ENCODE measurements at places on chromosomes 11 and 22. TPM values are rescaled to one million over a fixed set of nuclear protein-coding genes. Genes with fewer than 3 reads are reported as not detected.

Gene CST6
- not detected for total RNA-seq

Gene ESAM
- total RNA-seq, result 12.4 TPM

Gene PRSS23
- 517 TPM for total RNA-seq

Gene RPL3
- 1,884 TPM for total RNA-seq

Gene BAIAP2L2
- total RNA-seq, result 4.4 TPM

Gene OTUB1
- 129 TPM for total RNA-seq

Gene RIMBP3C
- total RNA-seq, result 0.26 TPM

Gene CCDC87
- total RNA-seq, result 0.89 TPM

Gene CSRP3
- not detected for total RNA-seq

Gene RAB38
- total RNA-seq, result 0.79 TPM

Gene DCHS1
- total RNA-seq, result 0.12 TPM

Gene CCND1
- total RNA-seq, result 194 TPM

Gene ADAMTS15
- total RNA-seq, result 8.3 TPM

Gene STT3A
- 100 TPM for total RNA-seq

Gene DEFB131B
- not detected for total RNA-seq

Gene OR51M1
- total RNA-seq, result not detected

Gene SLC22A9
- total RNA-seq, result not detected

Gene NRGN
- 11.1 TPM for total RNA-seq

Gene LUZP2
- not detected for total RNA-seq

Gene KCNQ1OT1
- total RNA-seq, result 0.07 TPM

Gene A4GALT
- total RNA-seq, result 16.4 TPM

Gene CHRM1
- 0.06 TPM for total RNA-seq

Gene TUBGCP6
- 11.4 TPM for total RNA-seq

Gene SLC22A12
- not detected for total RNA-seq

Gene NAV2
- total RNA-seq, result 19.8 TPM

Gene PATE1
- not detected for total RNA-seq

Gene TMPRSS4
- not detected for total RNA-seq

Gene GLYATL1
- not detected for total RNA-seq

Gene MUC6
- not detected for total RNA-seq

Data from A549 treated with CpdA at 1 μM for 4 hours (cell line).